Stimulated activated naive CD8-positive, alpha-beta T cell treated with anti-CD3 and anti-CD28 coated beads, Interleukin-15, amount 100 ng/mL, for 72 hours (primary cell): ENCODE measurements at places on chromosomes 3 and 15.

- no peak for DNase-seq
These were observed 969 bp upstream of the BSN start for GRCh38 chr3:49553324-49553691.

DNA sequence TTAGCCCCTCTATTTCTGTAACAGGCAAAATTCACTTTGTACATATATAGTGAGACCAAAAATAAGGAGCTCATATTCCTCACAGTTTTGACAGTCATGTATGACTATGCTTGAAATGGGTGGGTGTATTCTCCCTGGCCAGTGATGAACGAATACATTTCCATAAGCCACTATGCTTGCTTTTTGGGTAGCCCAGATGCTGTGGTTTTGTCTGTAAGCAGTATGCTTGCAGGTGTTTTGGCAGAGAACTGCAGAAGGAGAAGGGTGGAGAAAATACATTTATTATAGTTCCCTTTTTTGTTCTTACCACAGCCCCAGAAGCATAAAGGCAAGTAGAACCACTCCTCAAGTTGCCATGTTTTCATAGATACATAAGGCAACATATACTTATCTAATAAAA is 131.2 kb downstream of the RBMS3 start:
- DNase-seq: no peak

DNA sequence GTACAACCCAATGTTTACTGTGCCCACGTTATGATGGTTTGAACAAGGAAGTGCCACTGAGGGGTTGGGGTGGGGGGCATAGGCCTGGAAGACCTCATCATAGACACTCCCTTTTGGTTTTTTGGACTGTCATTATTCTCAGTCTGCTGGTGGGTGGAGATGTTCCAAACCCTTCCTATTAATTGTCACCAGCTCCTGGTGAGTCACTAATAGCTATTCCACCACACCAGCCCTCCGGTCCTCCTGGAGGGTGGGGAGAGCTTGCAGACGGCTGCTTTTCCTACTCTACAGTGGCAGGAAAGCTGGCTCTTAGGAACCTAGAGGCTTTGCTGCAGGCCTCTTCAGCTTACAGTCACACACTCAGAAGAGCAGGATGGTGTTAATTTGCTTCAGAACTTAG is 9.0 kb upstream of the COPG1 start:
- no peak for DNase-seq

- DNase-seq: no peak
These were observed 417.3 kb downstream of the OTOL1 start for GRCh38 chr3:161913786-161914389.

GRCh38 chr3:66673293-66673692 is 172.5 kb upstream of the LRIG1 start:
- no peak for DNase-seq

- peak; percentile 36 for DNase-seq
These were observed 21.8 kb downstream of the IGDCC4 start for GRCh38 chr15:65400760-65401610.

GRCh38 chr3:175818811-175819464 is 959.8 kb downstream of the NAALADL2 start:
- DNase-seq: no peak

DNA sequence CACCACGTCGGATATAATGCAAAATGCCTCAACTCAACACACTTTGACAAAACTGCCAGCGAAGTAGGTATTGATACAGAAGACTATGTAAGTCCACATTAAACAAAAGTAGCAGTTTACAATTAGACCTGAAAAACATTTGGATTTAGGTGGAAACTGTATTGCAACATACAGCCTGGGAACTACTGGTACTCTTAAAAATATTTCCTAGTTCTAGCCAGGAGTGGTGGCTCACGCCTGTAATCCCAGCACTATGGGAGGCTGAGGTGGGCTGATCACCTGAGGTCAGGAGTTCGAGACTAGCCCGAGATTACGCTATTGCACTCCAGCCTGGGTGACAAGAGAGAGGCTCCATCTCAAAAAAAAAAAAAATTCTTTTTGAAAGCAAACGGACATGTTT is 246.2 kb downstream of the ZBTB20 start:
- DNase-seq: no peak

DNA sequence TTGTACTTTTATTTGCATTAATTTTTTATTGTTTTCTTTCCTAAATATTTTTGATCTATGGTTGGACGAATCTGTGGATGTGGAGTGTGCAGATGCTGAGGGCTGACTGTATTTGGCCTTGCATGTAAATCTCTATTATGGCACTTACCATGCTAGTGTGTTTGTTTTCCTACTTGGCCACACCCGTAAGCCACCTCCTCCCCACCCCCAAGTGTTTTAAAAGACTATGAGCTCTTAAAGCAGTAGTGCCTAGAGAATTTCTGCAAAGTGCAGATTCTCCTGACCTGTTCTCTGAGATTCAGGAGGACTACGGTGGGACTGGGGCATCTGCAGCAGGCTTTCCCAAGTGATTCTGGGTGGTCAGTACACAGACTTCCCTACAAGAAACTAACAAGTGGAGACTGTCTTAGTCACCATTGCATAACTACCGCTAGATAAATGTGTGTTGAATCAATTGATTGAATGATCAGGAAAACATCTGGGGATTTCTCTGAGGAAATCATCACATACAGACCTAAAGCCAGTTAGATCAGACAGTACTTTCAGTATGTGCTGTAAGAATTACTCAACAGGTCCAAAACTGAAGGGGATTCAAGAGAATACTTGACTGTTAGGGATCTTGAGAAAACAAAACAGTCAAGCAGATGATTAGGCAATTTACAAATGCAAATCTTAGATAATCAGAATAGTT is 6.2 kb upstream of the TIPARP start:
- no peak for DNase-seq

DNA sequence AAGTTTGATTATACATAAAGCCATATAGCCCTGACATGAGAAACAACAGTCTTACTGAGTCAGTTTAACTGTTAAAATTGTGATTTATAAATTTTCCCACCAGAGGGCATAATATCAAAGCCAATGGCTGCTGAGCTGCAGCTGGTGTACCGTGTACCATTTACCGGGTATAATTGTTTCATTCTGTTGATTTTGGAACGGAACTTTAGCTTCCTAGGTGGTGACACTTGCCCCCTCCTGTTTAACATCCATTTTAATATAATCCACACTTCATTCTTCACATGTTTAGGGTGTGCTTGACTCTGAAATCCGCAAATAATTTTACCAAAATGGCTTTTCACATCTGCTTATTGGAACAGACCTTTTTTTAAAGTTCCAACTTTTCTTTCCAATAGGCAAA is 72.8 kb downstream of the SLC9A9 start:
- no peak for DNase-seq

GRCh38 chr15:28003302-28004037 is 95.6 kb downstream of the OCA2 start:
- DNase-seq: no peak

GRCh38 chr15:56996746-56997470 is 78.5 kb downstream of the TCF12 start:
- no peak for DNase-seq

DNA sequence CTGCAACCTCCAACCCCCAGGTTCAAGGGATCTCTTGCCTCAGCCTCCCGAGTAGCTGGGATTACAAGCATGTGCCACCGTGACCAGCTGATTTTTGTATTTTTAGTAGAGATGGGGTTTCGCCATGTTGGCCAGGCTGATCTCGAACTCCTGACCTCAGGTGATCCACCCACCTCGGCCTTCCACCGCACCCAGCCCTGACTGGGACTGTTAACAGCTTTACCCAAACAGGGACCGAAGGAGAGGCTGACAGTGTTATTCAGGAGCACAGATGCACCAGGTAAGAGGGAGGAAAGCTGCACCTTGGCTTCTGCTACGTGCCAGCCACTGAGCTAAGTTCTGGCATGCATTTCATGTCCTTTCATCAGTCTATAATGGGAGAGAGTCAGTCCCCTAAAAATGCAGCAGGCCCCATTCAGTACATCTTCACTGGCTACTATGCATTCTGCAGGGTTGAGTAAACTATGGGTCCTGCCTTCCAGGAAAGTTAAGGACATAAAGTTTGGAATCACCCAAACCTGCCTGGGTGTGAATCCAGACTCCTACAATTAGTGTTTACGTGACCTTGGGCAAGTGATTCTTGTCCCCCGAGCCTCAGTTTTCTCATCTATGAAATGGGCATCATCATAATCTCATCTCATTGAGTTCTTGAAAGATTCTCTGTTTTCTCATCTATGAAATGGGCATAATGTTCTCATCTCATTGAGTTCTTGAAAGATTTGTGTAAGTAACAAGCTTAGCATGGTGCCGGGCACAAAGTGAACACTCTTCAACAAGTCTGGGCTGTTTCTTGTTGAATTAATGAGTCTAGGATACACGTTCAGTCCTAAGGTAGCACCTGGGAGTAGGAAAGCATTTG is 82.2 kb downstream of the CPN2 start:
- DNase-seq: no peak

DNA sequence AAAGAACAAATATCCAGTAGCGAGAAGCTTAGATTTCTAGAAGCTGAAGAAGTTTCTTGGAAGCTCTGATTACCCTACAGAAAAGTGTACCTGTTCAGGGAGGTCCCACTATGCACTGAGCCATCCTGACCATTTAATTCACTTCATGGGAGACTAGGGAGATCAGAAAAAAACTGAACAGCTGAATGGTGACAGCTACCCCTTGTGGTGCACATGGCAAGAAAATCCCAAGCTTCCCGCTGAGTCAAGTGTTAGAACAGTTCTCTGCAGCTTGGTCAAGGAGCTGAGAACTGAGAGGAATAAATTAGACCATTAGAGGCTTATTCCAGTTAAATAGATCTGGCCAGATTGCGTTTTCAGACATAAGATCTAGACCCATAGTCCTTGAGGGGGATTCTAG is 197.2 kb upstream of the VEPH1 start:
- no peak for DNase-seq

DNA sequence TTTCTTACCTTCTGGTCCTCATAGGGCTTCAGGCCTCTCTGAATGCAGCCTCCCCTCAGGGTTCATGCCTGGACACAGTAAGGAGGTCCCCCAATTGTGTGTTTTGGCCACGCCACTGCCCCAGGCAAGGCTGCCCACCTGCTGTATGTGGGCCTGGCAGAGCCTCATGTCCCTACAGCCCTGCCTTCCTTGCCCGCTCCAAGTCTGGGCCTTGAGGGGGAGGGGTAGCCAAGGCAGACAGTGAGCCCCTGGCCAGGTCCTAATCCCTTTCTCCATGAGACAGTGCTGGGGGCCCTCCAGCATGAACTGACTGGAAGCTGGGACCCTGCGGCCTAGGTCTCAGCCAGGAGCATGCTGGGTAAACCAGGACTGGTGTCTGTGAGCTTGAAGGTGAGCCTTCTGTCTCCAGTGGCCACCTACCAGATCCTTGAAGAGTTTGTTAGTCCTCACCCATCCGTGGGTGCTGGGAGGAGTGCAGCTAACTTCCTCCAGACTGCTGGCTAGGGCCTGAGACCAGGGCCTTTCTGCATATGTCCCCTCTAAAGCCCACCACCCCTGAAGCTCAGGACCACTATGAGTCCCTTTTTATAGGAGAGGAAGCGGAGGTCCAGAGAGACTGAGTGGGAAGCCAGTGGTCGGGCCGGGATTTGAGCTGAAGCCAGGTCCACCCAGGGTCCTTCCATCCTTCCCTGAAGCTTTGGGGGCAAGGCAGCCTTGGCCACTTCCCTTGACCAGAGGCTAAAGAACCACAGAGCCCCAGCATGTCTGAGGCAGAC is 8.7 kb downstream of the ZBTB47 start:
- no peak for DNase-seq
